ENCODE measurements at places on chromosomes 5 and 9.

- DNase-seq: no peak
Measured at GRCh38 chr5:76408104-76408654, 5.1 kb downstream of the IQGAP2 start.

- no peak for DNase-seq
Measured at GRCh38 chr5:35248843-35249780, 18.8 kb upstream of the PRLR start.

DNA sequence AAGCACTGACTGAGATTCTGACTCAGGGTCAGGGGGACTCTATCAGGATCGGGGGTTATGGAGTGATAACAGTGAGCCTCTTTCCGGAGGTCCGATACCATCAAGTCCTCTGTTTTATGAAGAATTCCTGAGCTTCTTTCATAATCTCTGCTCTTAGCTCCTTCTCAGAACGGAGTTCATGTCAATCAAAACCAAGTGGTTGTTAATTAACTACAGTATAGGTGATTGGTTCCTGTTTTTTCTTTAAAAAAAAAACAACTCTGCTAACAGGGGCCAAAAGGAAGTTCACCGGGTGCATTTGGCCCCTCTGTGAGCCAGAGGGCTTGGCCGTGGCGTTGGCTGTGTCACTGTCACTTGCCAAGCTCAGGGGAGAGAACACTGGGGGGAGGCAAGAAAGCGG is 4.0 kb downstream of the GFI1B start:
- DNase-seq: no peak

- no peak for DNase-seq
Measured at GRCh38 chr9:24516463-24516862, 29.2 kb downstream of the IZUMO3 start.

DNA sequence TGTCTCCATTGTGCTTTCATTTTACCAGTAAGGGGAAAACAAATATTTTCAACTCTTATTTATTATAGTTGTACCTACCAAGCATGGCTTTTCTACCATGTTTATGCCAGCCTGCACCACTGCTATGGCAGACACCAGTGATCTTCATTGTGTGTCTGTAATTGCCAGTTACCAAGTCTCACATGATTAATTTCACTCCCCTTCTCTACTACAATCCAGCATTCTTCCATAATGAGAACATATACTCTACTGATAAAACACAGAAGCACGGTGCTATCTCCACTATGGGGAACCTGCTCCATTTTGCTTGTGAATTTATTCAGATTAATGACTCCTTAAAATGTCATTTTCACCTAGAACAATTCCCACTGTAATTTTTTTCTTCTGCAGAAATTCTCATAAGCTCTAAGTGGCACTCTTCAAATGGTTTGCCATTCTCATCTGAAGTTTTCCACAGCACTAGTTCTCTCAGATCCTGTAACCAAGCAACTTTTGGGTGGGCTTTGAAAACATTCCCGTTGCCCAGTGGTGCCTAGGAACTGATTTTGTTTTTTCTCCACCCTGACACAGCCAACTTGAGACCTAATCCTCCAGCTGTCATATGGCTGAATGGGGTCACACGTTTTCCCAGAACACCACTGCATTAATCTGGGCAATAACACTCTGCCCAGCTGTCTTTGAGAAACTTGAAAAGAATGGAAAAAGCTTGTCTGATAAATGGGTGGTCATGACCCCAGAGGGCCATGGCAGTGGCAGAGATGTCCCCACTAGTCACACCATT is 222.7 kb upstream of the RASEF start:
- no peak for DNase-seq

DNA sequence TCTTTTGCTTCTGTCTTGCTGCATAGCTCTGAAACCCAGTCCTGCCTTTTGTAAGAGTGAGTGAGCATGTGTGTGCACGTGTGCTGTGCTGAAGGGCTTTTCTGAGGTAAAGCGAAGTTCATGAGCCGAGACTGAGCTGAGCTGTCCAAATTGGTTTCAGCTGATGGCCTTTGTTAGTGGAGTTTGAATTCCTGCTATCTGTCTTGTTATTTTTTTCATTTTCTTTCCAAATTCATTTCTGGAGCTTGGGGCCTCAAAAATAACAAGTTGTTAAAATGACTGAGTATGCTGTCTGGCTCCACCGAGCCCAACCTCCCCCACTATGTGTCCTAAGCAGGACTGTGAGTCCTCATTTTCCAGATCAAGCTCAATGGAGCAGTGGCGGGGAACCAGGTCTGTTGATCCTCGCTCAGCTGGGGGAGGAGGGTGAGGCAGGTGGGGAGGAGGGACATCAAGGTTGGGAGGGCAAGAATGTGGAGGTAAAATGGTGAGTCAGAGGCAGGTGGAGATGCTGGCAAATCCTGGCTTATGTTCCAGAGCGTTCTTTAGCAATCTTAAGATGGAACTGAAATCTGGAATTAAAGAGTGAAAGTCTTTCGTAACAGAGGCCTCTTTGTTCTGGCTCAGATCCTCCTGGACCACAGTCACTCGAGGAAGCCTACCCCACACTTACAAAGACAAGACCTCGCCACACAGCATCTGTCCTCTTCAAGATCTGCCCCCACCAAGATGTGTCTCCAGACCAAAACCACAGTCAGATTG is 63.9 kb downstream of the SREK1 start:
- no peak for DNase-seq

DNA sequence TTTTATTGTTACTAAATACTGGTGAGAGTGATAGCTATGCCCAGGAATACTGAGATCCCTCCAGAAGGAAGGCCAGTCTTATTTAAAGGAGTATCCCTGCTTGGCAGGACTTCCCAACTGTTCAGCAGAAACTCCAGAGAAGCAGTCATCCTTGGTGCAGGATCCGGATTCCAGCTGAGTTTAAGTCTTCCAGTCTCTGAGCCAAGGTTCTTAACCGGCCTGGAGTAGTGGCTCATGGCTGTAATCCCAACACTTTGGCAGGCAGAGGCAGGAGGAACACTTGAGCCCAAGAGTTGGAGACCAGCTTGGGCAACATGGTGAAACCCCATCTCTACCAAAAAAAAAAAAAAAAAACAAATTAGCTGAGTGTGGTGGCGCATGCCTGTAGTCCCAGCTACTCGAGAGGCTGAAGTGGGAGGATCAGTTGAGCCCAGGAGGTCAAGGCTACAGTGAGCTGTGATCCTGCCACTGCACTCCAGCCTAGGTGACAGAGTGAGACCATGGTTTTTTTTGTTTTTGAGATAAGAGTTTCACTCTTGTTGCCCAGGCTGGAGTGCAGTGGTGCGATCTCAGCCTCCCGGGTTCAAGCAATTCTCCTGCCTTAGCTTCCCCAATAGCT is 7.6 kb downstream of the NAIF1 start:
- no peak for DNase-seq

DNA sequence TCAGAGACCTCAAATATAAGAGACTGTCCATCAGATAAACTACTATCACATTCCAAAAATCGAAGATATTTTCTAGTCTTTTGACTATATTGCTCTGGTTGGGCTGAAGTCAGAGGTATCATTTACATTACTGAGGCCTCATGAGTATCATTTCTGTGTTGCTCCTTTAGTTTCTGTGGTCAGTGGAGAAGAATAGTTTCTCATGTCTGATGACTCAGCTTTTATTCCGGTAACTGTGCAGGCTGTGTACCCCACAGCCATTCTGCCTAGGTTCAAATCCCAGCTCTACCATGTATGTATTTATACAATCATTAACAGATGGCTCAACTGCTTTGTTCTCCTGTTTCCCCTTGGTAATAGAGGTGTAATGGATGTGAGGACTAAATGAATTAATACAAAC is 179.3 kb downstream of the ALDH1A1 start:
- DNase-seq: no peak

DNA sequence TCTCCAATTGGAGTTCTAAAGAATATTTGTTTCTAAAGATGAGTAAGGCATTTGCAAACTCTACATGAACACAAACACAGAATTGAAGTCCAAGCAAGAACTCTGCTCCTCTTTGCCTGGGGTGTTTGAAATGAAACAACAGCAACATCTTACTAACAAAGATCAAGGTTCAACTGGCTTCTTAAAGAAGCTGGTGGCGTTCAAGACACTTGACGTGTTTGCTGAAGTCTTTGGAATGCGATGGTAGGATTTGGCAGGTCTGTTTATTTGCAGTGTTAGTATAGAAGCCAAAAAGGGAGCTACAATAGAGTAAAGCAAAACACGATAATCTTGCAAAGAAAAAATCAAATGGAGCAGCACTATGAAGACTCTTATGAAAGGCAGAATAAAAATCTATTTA is 94.9 kb downstream of the BASP1 start:
- no peak for DNase-seq

GRCh38 chr9:21560281-21560745 is 78.2 kb upstream of the IFNE start:
- DNase-seq: no peak

DNA sequence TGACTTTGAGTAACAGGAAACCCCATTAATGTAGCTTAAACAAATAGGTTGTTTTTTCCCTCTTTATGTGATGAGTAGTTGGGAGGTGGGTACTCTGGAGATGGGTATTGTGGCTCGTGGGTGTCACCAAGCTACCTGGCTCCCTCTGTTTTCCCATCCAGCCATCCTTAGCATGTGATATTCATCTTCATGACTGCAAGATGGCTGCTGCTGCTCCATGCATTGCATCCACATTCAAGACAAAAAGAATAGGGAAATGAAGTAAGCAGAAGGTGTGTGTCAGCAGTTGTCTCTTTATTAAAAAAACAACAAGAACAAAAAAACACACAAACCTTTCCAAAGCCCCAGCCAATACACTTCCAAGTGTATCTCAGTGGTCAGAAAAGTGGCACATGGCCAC is 6.5 kb upstream of the ARHGAP26 start:
- no peak for DNase-seq

GRCh38 chr5:66606713-66607112 is 10.5 kb downstream of the MAST4 start:
- no peak for DNase-seq

DNA sequence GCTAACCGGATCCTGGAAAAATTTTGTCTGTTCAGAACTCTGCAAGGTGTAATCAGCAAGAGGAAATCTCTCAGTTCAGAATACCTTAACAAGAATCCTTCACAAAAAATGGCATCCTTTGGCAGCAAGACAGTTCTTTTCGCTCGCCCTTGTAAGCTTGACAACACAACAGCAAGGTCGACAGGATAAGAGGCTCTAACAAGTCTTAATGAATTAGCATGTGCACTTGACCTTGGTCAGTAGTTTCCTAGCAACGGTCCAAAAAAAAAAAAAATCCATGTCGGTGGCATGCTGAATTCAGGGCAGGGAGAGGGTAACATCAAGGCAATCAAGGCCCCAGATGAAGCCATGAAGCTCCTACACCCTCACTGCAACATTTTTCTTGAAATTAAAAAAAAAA is 172.8 kb downstream of the APBA1 start:
- DNase-seq: no peak

GRCh38 chr9:33466565-33467495 is 6.9 kb downstream of the NOL6 start:
- DNase-seq: peak; percentile 94

- no peak for DNase-seq
Measured at GRCh38 chr9:87115785-87116184, 168.5 kb upstream of the GAS1 start.

GRCh38 chr5:169426784-169427183 is 125.8 kb upstream of the SLIT3 start:
- DNase-seq: no peak

DNA sequence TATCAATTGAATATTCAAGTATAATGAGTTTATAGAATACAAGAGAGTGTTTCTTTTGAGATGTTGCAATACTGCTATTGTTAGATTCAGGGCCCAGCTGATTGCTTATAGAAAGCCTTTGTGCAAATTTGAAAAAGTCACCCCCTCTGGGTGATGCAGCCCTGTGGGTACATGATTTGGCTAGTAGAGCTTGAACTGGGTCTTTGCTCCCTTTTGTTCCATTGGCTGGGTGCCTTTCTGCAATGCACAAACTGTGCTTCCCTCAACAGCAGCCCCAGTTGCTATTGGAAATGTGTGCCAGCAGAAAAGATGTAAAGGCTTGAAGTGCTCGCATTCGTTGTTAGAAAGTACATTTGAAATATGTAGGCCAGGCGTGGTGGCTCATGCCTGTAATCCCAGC is 61.8 kb upstream of the CEMIP2 start:
- DNase-seq: no peak

GRCh38 chr5:112005623-112005930 is 248.6 kb upstream of the NREP start:
- no peak for DNase-seq

GRCh38 chr9:18429070-18429469 is 44.9 kb upstream of the ADAMTSL1 start:
- DNase-seq: no peak

DNA sequence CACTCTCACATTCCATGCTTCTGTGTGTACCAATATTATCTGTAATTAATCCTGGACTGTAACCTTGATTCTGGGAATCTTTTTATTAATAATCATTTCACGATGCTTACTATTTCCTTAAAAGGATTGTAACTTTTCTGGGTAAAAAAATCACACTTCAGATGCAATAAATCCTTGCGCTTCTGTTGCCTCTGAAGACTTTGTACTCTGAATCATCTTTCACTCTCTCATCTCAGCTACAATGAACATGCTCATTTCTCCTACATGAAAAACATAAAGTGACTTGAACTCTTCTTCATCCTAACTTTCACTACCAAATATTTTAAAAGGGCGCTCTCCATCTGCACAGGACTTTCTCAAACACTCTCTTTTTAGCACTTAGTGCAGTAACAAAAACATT is 50.0 kb downstream of the GDA start:
- DNase-seq: no peak

- DNase-seq: no peak
Measured at GRCh38 chr5:157924931-157925729, 66.2 kb upstream of the CLINT1 start.

DNA sequence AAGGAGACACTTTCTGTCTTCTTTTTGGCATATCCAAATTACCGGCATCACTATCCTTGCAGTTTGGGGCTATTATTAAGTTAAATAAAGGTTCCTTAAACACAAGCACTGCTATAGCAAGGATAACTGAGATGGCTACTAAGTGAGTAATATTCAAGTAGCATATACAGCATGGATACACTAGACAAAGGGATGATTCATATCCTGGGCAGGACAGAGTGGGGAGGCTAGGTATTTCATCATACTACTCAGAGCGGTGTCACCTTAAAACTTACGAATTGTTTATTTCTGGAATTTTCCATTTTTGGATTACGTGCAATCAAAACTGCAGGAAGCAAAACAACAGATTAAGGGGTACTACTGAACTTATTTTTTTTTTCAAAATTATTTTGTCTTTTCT is 54.1 kb downstream of the FER start:
- DNase-seq: no peak

- DNase-seq: no peak
Measured at GRCh38 chr9:127049581-127049980, 72.9 kb downstream of the ANGPTL2 start.

GRCh38 chr5:159913048-159913447 is 3.2 kb upstream of the ADRA1B start:
- no peak for DNase-seq

Data from iPS-NIHi11 (cell line).